Stimulated activated CD4-positive, alpha-beta T cell treated with anti-CD3 and anti-CD28 coated beads, Interleukin-15, amount 100 ng/mL, for 48 hours (primary cell): ENCODE measurements at places on chromosomes 1 and 21.

DNA sequence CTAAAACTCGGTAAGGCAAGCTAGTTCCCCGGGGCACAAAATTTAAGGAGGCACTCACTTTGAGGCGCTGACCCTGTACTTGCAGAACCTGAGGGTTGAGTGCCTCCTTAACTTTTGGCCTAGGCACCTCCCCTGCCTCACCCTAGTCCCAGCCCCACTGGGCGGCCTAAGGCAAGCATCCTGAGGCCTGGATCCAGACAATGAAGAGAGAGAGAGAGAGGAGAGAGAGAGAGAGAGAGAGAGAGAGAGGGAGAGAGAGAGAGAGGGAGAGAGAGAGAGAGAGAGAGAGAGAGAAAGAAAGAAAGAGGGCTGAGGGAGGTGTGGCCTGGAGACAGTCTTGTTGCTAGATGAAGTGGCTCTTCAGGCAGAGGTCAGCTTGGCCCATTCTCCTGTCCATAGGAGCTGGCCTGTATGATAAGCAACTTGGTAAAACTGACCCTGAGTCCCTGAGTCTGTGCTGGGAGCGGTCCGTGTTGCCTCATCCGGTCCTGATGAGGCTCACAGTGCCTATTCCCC, 7.4 kb upstream of the LRRN2 start:
- no peak for DNase-seq

DNA sequence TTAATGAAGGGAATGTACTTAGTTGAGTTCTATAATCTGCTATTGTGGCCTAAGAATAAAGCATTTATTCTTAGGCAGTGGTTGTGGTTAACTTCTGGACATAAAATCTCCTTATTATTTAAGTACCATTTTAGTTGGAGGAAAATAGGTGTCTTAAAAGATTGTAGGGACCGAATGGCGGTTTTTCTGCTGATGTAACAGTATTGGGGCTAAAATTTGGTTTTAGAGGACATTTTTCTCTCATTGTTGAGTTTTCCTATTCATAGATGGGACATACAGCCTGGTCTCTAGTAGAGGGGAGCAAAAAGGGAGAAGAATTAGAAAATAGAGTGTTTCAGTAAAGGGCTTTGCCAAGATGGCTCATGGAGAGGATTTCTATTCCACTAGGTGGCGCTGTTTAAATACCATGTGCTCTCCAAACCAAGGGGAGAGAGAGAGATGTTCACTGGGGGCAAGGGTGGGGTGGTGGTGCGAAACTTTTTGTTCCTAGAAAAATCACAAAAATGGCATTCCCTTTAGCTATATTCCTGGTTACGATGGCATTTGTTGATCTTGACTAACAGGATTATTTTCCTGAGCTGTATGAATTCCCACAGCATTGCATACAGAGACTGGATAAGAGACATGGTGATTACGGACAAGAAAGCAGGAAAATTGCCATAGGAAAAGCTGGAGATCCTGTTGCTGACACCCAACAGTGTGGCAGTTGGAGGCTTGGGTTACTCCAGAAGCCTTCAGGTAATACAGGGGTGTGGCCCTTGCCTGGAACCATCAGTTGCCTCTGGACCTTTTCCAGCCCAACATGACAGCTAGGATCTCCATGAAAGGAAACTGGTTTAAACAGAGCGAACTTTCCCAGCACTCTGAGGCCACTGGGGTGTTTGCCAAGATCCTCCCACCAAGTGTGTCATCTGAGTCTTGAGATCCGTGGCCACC, 18.2 kb upstream of the FCGR2A start:
- DNase-seq = peak; percentile 15

DNA sequence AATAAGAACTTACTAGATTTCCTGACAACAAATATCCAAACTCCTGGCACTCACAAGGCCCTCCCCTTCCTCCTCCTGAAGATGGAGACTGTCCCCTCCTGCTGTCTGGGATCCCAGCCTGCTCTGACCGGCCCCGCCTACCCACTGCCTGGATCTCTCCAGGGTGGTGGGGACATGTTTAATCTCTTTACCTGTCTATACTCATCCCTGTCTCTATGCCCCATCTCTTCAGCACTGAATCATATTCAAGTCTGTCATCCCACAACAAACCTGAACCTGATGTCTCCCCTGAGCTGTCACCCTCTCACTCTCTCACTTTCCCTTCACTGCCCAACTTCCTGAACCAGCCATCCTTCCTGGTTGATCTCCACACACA, 22.1 kb downstream of the MATN1 start:
- no peak for DNase-seq

DNA sequence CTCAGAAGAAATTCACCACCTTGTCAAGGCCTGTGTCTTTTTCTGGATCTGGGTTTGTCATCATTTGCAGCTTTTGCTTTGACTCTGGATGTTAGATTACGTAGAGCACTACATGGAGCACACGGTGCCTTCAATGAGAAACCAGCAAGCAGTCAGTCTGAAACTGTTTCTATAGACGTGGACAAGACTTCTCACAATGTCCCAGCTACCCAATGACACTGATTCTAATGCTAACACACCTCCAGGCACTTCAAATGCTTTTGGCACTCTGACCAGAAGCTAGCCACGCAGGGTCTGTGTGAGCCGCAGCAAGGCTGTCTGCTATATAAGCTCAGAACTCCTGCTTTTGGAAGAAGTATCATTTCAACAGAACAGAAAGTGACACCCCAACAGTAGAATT, 38.2 kb downstream of the ITPKB start:
- DNase-seq = no peak

DNA sequence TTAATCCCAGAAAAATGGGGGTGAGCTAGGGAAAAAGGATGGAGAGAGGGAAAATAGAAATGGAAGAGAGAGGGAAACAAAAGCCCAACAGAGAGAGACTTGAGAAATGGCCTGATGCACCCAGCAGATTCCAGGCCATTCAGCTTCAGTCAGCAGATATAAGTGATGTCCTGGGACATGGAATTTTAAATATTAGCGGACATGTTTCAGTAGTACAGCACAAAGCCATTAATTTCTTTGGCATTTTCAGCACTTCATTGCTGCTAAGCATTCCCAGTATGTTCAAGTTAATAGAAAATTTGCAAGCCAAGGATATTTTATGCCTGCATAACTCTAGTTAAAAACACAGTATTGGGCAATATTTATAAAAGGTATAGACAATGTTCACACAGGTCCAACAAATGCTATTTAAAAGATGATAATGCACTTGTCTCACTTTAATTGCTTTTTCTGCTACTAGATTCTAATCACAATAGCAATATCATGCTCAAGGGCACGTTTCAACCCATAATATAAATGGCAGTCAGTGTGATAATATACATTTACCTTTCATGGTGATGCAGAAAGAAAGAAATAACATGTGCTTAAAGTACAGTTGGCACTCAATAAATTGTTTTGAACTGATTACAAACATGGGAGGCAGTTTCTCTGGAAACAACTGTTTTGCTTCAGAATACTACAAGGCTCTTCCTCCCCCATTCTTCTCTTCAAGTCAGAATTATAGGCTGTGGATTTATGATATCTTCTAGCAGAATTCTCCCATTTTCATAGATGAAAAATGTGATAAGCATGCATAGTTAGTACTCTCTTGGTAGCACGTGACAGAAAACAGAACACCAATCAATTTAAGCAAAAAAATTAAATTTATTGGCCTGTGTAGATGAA, 108.1 kb upstream of the MAGI3 start:
- DNase-seq = no peak

GRCh38 chr1:156508205-156508954, 7.8 kb upstream of the MEF2D start:
- no peak for DNase-seq

DNA sequence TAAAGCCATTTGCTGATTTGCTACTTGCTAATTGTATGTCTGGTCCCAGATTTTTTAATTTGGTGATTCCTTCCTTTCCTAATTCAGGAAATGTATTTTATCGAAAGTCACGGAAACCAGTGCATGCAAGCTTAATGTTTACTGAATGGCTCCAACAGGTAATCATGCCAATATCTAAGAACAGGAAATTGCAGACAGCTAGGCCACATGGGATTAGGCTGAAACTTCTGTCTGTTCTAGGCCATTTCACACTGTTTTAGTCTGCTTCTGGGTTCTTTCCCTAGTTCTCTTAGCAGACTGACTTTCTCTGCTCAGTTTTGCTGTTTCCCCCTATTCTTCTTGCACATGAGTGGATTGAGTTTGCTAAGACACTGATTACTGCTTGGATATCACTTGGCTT, 111.4 kb downstream of the NTNG1 start:
- DNase-seq = no peak

GRCh38 chr1:56032096-56032676, 547.2 kb downstream of the PLPP3 start:
- no peak for DNase-seq

DNA sequence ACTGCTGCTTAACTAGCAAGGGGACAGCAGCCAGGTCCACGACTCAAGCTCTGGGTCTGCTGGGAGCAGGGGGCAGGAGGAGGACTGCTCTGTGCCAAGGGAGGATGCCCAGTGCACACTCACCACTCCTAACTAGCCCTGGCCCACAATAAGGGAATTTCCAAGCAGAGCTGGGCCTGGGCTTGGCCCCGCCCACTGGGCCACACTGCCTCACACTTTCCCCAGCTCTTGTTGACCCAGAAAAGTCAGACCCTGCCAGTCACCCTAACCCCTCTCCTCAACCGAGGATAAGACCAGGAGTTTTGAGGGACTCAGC, 18.7 kb downstream of the SLC9A1 start:
- no peak for DNase-seq

DNA sequence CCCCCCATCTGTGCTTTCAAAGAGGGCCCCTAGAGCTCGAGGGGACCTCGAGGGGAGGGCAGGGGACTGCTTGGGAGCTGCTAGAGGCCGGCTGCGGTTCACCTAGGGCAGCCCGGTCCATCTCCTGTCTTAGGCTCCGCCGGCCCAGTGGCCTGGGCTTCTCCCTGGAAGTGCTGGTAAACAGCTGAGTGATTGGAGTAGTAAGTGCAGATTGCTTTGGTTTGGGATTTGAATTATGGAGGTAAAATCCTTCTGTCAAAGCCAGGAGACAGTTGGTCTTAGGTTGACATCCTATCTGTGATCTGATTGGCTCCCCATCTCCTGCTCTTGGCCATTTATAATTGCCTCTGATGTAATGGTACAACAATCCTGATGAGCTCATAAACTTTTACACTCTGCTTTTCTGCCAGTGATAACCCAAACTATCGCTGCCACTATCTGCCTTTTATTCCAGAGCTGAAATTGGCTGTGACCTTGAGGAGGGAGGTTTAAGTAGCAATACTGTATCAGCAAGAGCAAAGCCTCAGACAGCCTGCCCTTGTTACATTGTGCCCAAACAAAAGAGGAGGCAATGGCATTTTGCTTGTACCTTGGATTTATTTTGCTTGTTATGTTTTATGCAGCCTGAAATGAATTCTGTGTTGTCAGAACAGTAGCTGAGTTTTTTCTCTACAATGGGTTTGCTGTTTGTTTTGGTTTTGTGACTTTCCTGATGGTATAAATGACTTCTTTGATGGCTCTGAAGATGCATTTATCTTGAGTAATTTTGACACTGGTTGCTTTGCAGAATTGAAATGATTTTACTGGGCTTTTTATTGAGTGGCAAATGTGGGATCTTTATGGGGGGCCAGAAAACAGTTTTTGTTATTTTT, 2.4 kb downstream of the ARID1A start:
- no peak for DNase-seq

- DNase-seq = no peak
Measured at GRCh38 chr1:221643404-221644144, 98.3 kb downstream of the DUSP10 start.
